ENCODE measurements at places on chromosomes 2 and 18.

- DNase-seq = no peak
These were observed 242.2 kb downstream of the TGIF1 start for GRCh38 chr18:3692113-3692621.

- no peak for DNase-seq
These were observed 37.3 kb downstream of the PAX3 start for GRCh38 chr2:222261504-222261903.

GRCh38 chr2:85854897-85855296 lies 33.9 kb downstream of the ST3GAL5 start:
- no peak for DNase-seq

DNA sequence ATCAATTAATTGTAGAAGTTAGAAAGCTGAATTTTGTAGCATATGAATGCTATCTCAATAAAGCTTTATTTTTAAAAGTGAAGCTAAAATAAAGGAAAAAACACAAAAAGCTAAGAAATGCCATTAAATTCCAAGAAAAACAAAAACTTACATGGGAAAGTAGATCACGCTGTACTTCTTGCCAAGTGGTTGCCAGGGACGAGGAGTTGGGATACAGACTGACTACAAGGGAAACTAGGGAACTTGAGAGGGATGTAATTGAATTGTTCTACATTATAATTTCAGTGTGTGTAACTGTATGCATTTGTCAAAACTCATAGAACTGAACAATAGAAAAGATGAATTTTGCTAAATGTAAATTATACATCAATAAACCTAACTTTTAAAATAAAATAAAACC lies 108.1 kb downstream of the DYM start:
- DNase-seq = no peak

DNA sequence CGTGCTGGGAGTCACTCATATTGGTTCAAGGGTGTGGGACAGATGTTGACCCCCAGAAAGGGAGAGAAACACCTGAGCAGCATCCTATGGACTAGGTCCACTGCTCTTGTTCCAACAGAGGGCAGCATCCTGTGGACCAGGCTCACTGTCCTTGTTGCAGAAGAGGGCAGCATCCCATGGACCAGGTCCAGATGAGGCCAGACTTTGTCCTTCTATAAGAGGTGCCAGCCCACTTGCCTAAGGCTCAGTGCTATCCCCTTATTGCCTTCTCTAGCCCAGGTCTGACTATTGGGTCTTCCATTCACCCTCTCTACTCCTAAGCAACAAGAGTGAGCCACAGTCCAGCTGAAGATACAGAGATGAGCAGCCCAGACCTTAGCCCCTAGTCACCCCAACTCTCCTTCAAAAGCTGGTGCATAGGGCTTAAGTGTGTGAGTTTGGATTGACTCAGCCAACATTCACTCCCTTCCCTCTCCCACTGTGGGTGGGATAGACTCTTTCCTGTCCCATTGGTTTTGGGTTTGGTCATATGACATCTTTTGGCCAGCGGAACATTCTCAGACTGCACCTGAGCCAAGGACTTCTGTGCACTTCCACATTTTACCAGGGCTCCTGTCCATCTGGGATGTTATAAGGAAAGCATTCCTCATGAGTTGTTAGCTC lies 132.4 kb upstream of the GPC1 start:
- DNase-seq = no peak

- DNase-seq = no peak
These were observed 28.7 kb upstream of the KCNF1 start for GRCh38 chr2:10883066-10883465.

Data from inflammatory macrophage treated with lipopolysaccharide for 4 hours (primary cell).